T47D (cell line): ENCODE measurements at places on chromosomes 16 and 17.
A peak's percentile ranks its signal among the peaks of the same experiment; 100 is the strongest.

DNA sequence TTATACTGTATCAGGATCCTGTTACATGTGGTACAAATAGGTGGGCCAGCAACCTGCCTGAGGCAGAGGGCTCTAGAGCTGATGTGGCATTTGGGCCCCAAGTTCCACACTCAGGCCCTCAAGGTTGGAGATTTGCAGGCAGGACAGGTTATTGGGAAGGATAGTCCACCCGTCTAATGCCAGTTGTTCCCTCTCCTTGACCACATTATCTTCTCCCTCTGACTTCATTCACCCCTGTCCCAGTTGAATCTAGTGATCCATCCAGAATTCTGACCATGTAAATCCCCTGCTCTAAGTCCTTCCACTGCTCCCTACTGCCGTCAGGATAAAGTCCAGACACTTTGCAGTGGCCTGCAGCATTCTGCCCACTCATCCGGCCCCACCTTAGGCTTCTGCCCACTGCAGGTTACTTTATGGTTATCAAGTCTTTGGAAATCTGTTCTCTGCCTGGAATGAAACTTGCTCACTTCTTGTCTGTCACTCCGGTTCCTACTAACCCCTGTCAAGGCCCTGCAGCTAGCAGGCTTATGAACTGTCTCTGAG, 1.9 kb upstream of the NFATC3 start:
- DNase-seq, result no peak

DNA sequence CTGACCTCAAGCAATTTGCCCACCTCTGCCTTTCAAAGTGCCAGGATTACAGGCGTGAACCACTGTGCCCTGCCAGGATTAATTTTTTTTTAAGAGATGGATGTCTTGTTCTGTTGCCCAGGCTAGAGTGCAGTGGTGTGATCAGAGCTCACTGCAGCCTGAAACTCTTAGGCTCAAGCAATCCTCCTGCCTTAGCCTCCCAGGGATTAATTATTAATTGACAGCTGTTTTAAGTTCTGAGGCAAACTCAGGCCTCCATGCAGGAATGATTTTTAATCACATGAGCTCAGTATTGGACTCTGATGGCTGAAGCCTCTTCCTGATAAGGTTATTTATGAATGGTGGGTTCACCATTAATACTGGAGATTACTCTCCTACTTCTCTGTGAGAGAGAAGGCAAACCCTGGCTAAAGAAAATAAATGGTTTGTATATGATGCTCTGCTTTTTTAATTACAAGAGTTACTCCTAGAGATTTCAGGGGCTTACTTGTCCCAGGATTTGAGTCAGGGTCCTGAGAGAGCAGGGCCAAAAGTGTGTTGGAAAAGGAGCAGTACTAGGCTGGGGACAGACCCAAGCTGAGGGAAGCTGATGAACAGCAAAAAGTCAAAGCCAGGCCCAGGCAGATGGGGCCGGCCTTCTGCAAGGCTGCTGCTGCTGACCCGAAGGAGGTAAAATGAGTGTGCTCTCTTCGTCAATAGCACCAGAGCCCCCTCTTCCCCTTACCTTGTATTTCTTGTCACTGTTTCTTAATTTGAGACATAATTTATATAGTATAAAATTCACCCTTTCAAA, 56.9 kb upstream of the HAS3 start:
- no peak for DNase-seq

DNA sequence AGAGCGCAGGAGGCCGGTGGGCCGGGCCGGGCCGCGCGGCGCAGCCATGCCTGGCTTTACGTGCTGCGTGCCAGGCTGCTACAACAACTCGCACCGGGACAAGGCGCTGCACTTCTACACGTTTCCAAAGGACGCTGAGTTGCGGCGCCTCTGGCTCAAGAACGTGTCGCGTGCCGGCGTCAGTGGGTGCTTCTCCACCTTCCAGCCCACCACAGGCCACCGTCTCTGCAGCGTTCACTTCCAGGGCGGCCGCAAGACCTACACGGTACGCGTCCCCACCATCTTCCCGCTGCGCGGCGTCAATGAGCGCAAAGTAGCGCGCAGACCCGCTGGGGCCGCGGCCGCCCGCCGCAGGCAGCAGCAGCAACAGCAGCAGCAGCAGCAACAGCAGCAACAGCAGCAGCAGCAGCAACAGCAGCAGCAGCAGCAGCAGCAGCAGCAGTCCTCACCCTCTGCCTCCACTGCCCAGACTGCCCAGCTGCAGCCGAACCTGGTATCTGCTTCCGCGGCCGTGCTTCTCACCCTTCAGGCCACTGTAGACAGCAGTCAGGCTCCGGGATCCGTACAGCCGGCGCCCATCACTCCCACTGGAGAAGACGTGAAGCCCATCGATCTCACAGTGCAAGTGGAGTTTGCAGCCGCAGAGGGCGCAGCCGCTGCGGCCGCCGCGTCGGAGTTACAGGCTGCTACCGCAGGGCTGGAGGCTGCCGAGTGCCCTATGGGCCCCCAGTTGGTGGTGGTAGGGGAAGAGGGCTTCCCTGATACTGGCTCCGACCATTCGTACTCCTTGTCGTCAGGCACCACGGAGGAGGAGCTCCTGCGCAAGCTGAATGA, 606 bp downstream of the THAP11 start:
- peak; percentile 72 for DNase-seq

DNA sequence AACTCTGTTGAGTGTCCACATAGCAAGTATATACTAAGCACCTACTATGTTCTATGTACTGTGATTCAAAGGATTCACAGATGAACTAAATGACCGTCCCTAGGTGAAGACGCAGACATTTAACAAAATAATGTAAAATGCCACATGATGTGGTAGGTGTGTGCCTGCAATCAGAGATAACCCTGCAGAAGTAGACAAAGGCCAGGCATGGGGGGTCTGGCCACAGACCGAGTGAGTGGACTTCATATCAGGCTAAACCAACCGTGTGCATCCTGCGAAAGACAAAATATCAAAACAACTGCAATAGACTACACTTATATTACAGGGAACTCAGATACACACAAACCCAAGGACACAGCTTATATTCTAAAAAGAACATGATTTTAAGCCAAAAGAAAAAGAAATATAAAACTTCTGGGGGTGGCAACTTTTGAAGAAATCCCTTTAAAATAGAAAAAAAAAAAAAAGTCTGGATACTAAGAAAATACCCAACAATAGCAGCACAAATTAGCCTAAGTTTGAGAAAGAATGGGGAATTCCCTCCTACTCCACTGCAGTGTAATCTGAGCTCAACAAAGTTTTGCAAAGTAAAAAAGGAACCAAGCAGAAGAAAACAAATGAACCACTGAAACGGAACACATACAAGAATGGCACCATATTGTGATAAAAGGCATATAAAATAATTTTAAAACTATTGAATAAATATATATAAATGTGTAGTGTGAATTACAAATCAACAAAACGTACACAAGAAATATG, 12.3 kb downstream of the HSDL1 start:
- no peak for DNase-seq

GRCh38 chr17:4249452-4250029, 14.2 kb downstream of the ANKFY1 start:
- peak; percentile 9 for DNase-seq
